ENCODE measurements at places on chromosomes 3 and 15.

GRCh38 chr3:124858275-124858674 is 28.9 kb downstream of the ITGB5 start:
- no peak for DNase-seq

- no peak for DNase-seq
These were observed 4.8 kb downstream of the CSRNP1 start for GRCh38 chr3:39148435-39149058.

DNA sequence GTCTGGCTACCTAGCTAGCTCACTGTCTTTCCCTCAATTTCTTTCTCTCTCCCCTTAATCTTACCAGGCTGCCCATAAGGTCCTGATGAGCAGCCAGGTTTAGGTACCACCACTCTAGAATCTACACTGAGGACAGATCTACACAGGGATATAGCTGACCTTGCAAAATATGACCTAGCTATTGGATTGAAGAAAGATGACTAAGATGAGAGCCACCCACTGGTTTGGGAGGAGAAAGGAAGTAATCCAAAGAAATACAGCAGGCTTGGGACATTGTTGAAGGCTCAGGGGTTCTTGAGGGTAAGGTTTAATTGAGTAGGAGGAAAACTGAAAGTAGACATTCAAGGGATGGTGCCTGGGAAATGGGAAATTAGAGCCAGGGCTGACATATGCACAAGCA is 142.0 kb upstream of the TMC3 start:
- no peak for DNase-seq

GRCh38 chr3:125001557-125002413 is 54.0 kb downstream of the HEG1 start:
- DNase-seq = no peak

DNA sequence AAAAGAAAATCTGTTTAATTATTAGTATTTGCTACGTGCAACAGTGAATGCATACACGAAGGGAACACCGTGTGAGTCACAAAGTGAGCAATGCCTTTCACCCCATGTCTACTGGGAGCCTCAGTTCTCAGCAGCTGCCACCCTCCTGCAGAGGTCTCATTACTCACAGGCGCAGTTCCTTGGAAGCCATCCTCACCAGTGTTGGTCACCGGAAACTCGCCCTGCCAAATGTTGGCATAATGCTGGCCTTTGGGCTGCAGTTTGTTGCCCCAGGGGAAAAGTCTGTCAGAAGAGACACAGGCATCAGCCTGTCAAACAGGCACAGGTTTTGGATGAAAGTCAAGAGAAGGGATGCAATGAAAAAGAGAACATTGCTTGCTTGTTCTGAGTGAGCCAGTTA is 50.1 kb downstream of the SUMF1 start:
- no peak for DNase-seq

GRCh38 chr3:122031123-122031468 is 9.0 kb upstream of the ILDR1 start:
- DNase-seq = no peak
